ENCODE measurements at places on chromosomes 3 and 15. TPM values are rescaled to one million over a fixed set of nuclear protein-coding genes. Genes with fewer than 3 reads are reported as not detected.

GRCh38 chr3:100875239-100875638 is 118.0 kb downstream of the ABI3BP start:
- no peak for DNase-seq

- DNase-seq: no peak
These were observed 50.9 kb downstream of the TLE3 start for GRCh38 chr15:70046679-70047369.

- DNase-seq: no peak
These were observed 72.0 kb upstream of the GLCE start for GRCh38 chr15:69088300-69088965.

- DNase-seq: no peak
These were observed 414.0 kb upstream of the ZNF717 start for GRCh38 chr3:76199382-76199781.

- no peak for DNase-seq
These were observed 21.4 kb upstream of the SPPL2A start for GRCh38 chr15:50786871-50787270.

DNA sequence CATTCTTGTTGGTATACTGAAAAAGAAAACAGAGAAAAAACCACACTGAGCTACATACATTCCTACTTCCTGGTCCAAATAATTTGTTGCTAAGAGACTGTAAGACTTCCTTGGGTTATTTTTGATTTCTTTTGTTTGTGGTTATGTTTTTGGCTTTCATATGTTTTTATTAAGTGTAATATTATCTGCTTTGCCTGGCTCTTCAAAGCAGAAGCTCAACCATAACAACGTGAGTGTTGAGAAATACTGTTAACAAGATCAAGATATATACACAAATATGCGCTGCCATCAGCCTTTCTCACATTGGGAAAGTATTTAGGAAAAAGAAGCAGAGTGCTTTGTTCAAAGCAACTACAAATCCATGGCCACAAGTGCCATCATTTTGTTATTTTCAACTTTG is 556.2 kb upstream of the CBLB start:
- DNase-seq: no peak

GRCh38 chr3:55476515-55476914 is 10.6 kb downstream of the WNT5A start:
- no peak for DNase-seq

DNA sequence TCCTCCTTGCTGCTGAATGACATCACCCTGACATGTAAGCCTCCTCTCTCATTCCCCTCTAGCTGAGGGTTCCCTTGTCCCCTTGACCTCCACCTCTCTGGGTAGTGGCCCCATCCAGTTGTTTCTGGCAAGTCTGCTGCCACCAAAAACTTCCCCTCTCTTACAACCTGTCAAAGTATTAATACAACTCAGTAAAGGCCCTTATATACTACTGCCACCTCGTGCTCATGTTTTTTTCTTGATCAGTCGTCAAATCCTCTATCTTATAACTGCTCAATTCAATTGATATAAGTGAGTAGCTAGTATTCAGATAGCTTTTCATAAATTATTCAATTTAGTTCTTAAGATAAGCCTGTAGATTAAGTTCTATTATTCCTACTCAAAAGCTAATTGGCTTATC is 249.6 kb downstream of the MBNL1 start:
- DNase-seq: no peak

DNA sequence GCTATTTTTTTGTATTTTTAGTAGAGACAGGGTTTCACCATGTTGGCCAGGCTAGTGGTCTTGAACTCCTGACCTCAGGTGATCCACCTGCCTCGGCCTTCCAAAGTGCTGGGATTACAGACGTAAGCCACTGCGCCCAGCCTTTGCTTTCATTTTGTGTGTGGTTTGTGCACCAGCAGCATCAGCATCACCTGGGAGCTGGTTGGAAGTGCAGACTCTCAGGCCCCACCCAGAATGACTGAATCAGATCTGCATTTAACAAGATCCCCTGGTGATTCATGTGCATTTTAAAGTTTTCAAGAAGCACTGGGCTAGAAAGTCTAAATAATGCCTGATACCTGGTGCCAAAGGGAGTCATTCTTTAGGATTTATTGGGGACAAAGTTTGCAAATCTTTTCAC is 73.4 kb upstream of the BNIP2 start:
- no peak for DNase-seq

GRCh38 chr3:1374471-1374870 is 281.6 kb downstream of the CNTN6 start:
- DNase-seq: no peak

- no peak for DNase-seq
These were observed 301.1 kb upstream of the ARPP21 start for GRCh38 chr3:35338186-35338585.

DNA sequence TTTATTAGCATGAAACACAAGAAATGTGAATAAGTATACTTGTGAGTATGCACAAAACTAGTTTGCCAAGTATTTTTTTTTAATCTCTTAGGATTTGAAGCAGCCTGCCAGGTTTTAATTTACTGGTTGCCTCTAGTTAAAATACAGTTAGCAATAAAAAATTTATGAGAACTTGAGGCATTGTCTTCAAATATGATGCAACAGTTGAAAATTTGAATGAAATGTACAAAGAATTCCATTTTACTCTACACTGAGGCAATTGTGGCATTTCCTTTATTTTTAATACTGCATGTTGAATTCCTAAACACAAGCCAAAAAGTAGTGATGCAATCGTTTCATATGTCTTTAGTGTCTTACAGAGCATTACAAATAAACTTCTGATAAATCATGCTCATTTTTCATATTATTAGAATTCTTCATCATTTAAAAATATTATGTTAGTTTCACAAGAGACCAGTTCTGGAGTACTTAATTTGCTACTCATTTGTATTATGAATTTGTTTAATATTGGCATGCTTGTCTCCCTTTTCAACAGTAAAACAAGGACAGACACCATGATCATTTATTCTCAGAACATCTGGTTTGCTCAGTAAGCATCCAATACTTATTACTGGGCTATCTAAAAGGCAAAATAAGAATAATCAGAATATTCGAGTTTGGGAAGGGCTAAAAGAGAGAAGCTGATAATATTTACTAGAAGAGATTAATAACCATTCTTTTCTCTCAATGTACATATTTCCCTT is 124.8 kb upstream of the PTX3 start:
- no peak for DNase-seq

GRCh38 chr15:99953886-99954285 is 220.6 kb upstream of the LYSMD4 start:
- DNase-seq: no peak

DNA sequence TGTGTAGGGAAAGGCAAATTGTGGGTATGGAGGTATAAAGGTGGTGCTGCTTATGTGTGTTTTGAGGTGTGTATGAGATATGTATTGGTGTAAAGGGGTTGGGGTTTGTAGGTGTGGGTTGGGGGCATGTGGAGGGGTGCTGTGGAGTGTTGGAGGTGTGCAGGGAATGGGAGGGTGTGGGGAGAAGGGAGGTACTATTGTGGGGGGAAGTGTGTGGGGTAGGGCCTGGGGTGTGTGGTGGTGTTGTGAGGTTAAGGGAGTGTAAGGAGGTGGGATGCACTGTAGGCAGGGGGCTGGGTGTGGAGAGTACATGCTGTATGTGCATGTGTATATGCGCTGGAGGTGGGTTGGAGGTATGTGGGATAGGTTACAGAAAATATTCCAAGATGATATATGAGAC is 15.7 kb downstream of the CCDC12 start:
- DNase-seq: no peak

GRCh38 chr15:59838900-59839299 is 149.8 kb upstream of the BNIP2 start:
- no peak for DNase-seq

DNA sequence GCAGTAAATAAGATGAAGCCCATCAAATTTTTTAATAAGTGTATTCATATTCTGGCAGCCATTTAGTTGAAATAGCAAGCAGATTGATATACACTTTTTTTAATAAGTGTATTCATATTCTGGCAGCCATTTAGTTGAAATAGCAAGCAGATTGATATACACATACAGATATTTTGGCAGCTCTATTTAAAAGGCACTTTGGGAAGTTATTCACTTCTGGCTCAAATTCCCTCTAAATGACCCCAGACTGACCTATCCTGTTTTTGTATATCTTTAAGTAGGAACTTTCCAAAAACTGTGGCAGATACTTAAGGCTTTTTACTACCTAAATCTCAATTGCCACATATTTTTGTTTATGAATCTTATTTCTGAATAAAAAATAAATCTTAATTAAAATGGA is 122.3 kb downstream of the PLD1 start:
- no peak for DNase-seq

DNA sequence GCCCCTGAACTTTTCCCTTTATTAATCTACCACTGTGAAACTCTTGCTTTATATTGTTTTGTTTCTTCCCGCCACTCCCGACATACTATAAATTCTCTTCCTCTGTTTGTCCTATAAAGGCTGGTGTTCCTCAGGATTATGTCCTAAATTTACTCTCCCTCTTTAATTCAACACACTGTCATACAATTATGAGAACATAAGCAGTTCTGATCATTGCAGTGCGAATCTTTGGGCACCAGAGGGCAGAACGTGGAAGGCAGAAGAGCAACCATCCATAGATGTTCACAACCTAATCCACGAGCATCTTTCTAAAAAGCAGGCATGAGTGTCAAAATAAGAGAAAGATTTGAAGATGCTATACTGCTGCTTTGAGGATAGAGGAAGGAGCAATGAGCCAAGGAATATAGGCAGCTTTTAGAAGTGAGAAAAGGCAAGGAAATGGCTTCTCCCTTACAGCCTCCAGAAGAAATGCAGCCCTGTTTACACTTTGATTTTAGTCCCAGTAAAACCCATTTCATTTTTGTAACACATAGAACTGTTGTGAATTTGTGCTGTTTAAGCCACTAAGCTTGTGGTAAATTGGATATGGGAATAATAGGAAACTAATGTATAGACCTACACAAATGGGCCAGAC is 179.4 kb downstream of the GBE1 start:
- DNase-seq: peak; percentile 38

- DNase-seq: no peak
These were observed 34.1 kb upstream of the LIMD1 start for GRCh38 chr3:45560281-45560971.

DNA sequence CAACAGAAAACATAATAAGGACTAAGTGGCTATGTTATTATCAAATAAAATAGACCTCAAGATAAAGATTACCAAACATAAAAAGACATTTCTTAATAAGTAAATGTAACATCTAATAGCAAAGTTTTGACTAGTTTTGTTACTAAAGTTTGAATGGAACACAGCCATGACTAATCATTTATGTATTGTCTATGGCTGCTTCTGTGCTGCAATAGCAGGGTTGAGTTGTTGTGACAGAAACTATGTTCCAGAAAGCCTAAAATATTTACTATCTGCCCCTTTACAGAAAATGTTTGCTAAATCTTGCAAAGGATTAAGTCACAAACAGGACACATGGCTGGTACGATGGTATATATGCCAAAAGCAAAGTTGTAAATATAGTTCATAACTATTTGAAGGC is 37.9 kb upstream of the MYH15 start:
- no peak for DNase-seq

GRCh38 chr3:45667569-45667934 is 21.6 kb upstream of the SACM1L start:
- no peak for DNase-seq

- no peak for DNase-seq
These were observed 9.9 kb downstream of the SELENOT start for GRCh38 chr3:150613034-150613433.

GRCh38 chr15:93330912-93331544 is 242.0 kb upstream of the RGMA start:
- DNase-seq: no peak

DNA sequence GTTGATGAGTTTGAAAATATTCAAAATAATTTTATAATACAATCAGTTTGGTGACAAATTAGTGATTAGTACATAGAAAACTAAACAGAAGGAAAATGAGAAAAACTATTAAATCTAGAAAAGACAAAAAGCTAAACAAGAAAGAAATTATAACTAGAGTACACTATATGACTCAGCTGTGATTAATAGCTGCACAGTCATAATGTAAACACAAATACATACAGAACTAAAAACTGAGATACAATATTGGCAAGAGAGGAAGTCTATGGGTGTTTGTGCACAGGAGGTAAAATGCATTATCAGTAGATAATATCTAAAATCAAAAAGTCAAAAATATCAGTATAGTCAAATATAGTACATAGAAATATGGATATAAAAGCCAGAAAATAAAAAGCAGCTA is 80.7 kb upstream of the PCSK6 start:
- no peak for DNase-seq

DNA sequence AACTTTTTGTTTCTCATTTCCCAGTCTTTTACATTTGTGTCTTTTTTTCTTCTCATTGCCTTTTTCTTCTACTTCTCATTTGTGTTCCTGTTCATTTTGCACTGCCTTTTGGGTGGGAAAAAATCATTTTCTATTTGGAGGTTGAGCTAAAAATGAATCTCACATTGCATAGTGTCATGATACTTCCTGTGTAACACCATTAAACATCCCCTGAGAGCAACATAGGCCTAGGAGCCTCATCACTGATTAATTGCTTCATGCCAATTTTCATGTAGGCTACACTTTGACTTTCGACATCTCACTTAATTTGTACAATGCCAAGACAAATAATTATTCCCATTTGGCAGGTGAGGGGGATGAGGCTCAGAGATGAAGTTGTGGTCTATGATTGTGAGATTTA is 279.2 kb downstream of the EDEM1 start:
- DNase-seq: no peak

DNA sequence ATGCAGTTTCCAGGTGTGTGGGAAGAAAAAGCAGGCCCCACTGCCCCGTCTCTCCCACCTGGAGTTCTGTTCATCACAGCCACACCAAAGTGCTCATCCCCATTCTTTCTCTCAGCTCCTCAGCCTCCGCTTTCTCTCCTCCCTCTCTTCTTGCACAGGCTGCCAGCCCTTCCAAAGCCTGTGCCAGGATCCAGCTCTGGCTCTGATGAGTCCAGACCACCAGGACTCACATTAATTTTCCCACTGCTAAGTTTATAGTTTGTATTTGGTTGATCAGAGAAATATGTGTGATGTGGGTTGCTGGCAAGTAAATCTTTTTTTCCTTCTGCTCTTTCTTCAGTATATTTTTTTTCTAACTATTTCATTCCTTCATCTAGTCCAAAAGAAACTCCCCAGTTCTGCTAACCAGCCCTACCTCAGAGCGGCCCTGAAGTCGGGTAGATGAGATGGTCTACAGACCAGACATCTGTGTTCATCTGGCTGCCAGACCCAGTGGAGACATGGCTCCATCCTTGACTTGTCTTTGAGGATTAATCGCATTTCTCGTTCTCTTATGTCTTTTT is 49.8 kb downstream of the BOC start:
- DNase-seq: no peak

GRCh38 chr3:17176757-17177156 is 292.0 kb downstream of the PLCL2 start:
- no peak for DNase-seq

- no peak for DNase-seq
These were observed 69.7 kb upstream of the UBE3A start for GRCh38 chr15:25508369-25509002.

- no peak for DNase-seq
These were observed 43.5 kb downstream of the UBE2E2 start for GRCh38 chr3:23246651-23247050.

GOLGA8H gene
- not detected for total RNA-seq

ENTPD3 gene
- total RNA-seq: not detected

SPATA12 gene
- not detected for total RNA-seq

TP53BP1 gene
- 32.0 TPM for total RNA-seq

LRRFIP2 gene
- total RNA-seq: 30.7 TPM

CCRL2 gene
- total RNA-seq: 1.4 TPM

CNTN3 gene
- not detected for total RNA-seq

CLK3 gene
- total RNA-seq: 124 TPM

EXD1 gene
- total RNA-seq: not detected

CCR9 gene
- not detected for total RNA-seq
